ENCODE measurements at places on chromosomes 12 and 14.

DNA sequence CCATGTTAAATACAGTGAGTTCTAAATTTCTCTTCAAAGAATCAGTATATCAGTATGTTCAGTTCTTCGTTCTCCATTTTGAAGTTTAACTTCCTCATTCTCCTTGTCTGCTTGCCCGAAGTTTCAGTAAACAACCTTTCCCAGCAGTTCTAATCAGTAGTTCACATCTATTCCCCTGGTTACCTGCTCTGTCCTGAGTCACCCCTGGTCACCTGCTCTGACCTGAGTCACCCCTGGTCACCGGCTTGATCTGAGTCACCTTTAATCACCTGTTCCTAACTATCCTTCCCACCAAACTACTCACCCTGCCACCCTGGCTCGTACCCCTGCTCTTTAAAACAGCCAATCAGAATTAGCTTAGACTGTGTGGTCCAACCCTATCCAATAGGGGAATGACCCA, 9.4 kb upstream of the OR10G3 start:
- DNase-seq: no peak

DNA sequence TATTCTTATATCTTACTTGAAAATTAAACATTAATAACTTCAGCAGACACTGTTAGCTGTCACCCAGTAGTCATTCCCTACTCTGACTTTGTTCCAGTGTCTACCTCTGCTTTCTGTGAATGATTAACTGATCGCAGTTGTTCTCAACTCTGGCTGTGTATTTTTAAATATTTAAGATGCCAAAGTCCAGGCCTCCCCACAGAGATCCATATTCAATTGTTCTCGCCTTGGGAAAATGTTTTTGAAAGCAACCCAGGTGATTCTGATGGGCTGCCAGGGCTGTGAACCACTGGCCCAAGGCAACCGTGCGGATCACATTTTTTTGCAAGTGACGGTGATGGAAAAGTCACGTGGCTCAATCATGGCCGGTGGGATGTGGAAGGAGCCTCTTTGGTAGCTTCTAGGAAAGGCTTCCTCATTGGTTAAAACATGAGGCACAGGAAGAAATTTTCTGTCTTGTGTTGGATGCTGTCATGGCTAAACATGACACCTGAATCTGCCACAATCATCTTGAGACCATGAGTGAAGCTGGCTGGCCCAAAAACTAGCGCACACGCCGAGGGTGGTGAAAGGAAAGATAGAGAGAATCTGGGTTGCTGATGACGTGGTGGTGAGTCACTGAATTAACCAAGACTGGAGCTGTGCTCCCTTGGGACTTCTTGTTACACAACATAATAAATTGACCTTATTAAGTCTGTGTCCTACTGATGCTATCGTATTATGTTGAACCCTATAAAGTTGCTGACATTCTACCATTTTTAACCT, 37.2 kb downstream of the RDH12 start:
- no peak for DNase-seq

DNA sequence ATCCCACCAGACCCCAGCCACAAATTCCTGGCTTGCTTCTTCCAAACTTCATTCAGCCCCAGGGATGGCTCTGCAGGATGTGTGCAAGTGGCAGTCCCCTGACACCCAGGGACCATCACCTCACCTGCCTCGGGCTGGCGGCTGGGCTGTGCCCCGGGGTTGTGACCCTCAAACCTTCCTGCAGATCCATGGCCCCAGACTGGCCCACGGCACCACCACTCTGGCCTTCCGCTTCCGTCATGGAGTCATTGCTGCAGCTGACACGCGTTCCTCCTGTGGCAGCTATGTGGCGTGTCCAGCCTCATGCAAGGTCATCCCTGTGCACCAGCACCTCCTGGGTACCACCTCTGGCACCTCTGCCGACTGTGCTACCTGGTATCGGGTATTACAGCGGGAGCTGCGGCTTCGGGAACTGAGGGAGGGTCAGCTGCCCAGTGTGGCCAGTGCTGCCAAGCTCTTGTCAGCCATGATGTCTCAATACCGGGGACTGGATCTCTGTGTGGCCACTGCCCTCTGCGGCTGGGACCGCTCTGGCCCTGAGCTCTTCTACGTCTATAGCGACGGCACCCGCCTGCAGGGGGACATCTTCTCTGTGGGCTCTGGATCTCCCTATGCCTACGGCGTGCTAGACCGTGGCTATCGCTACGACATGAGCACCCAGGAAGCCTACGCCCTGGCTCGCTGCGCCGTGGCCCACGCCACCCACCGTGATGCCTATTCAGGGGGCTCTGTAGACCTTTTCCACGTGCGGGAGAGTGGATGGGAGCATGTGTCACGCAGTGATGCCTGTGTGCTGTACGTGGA, at the start of gene PSMB11:
Gene PSMB11, plus strand, starts transcription at position 51 of the 804 bp plus-strand sequence. Its CDS starts 14 bp downstream, at position 65.
- no peak for DNase-seq

- DNase-seq: no peak
These were observed 27.0 kb upstream of the HIGD1C start for GRCh38 chr12:50925342-50925651.

- DNase-seq: no peak
These were observed 69.5 kb downstream of the LRIG3 start for GRCh38 chr12:58850826-58851225.

DNA sequence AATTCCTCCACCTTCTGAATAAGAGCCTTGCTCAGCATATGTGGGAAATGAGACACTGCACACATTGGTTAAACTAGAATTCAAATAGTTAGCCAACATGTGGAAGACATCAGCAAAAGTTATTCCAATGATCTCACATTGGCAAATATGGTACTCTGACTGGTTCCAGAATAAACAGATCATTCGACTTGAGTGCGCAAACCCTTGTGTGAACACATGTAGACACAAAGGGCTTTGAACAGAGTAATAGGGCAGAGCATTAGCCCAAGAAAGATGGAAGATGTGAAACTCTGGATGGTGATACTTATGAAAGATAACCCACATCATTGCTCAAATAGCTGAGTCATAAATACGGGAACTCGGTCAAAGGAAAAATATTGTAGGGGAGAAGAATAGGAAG, 1133.4 kb upstream of the SEL1L start:
- DNase-seq: no peak

DNA sequence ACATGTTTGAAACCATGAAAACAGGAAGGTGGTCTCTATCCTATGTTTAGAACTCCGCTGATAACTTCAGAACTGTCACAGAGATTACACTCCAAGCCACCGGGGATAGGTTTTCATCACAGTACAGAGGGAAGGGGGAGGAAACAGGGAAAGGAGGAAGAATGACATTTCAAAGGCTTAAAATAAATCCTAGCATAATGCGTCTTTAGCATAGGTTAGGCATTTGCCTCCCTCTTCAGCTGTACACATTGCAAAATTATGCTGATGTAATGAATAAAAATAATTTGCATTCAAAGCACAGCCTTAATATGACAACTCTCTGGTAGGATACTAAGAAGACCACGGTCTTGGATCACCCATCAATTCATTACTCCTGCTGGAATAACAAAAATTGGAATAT, 54.3 kb upstream of the PYGL start:
- DNase-seq: no peak

- DNase-seq: no peak
These were observed 111.4 kb upstream of the TSPAN8 start for GRCh38 chr12:71269281-71269598.

DNA sequence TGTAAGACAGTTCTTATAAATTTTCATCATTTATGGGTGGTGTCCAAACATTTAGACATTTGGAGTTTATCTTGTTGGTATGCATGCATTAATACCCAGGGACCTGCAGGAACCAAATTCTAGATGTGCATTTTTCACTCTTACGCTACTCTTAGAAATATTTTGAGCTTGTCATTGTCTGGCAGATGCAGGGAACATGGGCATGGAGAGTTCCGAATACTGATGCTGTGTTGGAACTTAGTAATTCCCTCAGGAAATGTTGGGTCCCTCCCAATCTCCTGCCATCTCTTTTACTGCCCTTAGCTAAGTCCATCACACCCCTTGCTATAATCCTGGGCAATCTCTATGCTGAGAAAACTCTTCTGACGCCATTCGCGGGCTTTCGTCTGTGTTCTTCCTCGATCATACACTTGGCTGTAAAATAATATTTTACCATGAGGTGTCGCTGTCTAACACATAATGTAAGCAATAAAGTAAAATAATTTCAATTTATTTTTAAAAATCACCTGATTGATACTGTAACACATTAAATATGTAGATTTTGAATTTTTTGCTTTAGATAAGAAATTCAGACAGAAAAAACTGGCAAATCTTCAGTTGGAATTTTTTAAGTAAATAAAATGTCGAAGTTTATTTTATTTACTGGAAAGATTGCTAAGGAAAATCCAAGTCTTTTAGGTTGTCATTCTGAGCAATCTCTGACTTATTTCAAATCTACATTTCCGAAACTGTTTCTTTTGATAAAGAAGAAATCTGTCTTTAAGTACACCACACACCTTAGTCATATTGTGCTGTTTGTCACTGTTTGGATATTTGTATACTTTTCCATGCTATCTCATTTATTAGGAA, 304.1 kb upstream of the SSTR1 start:
- no peak for DNase-seq

- no peak for DNase-seq
These were observed 16.8 kb downstream of the GPATCH2L start for GRCh38 chr14:76168531-76168930.

DNA sequence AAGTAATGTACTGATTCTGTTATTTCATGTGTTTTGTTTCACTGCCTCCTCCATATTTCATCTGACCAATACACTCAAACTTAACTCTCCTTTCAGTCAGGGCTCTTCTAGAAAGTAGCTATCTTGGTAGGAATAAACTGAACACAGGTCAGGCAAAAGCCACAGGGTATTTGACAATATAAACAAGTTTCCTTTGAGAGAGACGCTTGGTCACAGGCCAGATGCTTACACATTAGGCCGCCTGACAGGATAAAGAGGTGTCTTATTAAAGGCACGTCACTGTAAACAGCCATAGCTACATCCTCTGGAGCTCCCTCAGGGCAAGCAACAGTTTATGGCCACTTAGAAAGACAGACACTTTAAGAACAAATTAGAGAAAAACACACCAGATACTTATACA, 607.5 kb downstream of the SLC6A15 start:
- no peak for DNase-seq

- DNase-seq: no peak
These were observed 74.7 kb downstream of the FBXL14 start for GRCh38 chr12:1519642-1520041.

GRCh38 chr14:24612196-24612595, 2.7 kb upstream of the GZMH start:
- DNase-seq: no peak

DNA sequence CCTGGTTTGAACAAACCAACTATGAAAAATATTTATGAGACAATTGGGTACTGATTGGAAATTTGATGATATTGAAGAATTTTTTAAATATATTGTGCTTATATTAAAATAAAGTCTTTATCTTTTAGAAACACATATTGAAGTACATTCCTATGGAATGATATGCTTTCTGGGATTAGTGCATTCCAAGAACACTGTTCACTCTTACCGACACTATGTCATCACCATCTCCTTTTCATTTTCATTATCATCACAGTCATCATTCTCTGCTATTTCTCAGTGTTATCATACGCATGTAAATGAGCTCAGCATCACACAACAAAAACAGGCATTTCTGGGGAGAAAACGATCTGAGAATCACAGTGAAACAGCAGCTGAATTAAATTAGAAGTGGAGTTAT, 513.3 kb upstream of the CCDC196 start:
- no peak for DNase-seq

GRCh38 chr14:96752594-96752993, 44.6 kb upstream of the VRK1 start:
- no peak for DNase-seq

- DNase-seq: no peak
These were observed 102.5 kb upstream of the PRICKLE1 start for GRCh38 chr12:42691991-42692557.

GRCh38 chr12:126219139-126219538, 1153.9 kb downstream of the AACS start:
- DNase-seq: no peak

- no peak for DNase-seq
These were observed 623.4 kb downstream of the DIO2 start for GRCh38 chr14:79587875-79588274.

GRCh38 chr12:78739653-78740052, 124.9 kb upstream of the SYT1 start:
- DNase-seq: no peak

DNA sequence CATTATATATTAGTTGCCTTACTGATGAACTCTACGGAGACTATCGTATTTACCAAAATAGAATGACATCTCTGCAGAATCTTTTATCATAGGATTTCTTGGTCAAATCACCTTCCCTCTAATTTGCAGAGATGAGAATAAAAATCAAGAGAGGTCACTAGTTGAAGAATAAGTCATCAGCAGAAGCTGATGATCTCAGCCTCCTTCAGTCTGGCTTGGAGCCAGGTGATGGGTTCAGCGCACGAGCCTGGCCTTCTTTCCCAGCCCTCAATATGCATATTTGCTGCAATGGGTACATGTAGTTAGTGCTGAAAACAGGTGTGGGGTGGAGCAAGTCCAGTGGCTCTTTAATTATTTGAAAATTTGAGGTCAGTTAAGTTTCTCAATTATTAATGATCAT, 19.2 kb upstream of the EMP1 start:
- DNase-seq: no peak

DNA sequence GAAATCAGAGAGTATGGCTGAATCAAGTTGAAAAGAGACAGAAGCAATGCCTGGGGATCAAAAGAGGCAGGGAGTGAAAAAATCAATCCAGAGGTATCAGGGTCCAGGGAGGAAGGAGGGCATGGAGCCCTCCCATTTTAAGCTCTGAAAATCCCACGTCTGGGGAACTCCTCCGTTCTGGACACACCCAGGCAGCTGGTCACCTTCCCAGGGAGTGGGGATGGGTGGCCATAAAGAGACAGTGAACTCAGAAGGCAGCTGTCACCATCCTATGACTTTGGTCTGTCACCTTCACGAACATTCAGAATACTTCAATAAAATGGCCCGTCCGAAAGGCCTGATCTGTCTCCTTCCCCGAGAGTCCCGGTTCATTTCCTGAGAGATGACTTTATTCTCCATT, 71.6 kb downstream of the MAP1LC3B2 start:
- DNase-seq: no peak

DNA sequence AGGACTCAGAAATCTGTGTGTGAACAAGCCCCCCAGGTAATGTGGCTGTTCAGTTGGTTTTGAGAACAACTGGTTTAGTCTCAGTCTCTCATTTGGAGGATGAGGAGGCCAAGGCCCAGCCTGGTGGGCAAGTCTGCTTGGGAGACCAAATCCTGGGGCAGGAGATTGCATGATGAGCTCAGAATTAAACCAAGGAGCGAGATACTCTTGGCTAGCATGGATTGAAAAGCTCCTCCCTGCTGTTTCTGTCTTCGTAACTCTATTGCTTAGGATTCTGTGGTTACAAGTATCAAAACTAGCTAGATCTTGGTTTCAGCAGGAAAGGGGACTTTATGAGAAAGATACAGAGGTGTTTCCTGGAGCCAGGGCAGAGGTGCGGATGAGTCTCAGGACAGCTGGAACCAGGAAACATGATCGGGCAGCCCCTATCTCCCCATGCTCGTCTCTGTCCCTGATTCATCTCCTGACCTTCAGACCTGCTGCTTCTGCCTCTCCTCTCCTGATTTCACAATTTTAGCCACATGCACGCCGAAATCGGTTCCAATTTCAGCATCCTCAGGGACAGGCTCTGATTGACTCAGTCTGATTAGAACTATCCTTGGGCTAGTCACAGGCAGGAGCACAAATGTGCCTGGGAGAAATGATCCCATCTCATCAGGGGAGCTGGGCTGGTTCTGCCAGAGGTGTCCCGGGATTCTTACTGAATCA, 40.2 kb upstream of the RIN3 start:
- DNase-seq: no peak

GRCh38 chr14:105840266-105841021, 314.1 kb downstream of the TMEM121 start:
- no peak for DNase-seq

- DNase-seq: no peak
These were observed 264.0 kb upstream of the GRIP1 start for GRCh38 chr12:66942741-66943465.

Data from stimulated activated CD4-positive, alpha-beta T cell treated with anti-CD3 and anti-CD28 coated beads, Interleukin-1b, Interleukin-23, amount 100 ng/mL, for 1 hour (primary cell).